Cortex of kidney (tissue), 1 donor: ENCODE measurements at places on chromosomes 11 and 22.

DNA sequence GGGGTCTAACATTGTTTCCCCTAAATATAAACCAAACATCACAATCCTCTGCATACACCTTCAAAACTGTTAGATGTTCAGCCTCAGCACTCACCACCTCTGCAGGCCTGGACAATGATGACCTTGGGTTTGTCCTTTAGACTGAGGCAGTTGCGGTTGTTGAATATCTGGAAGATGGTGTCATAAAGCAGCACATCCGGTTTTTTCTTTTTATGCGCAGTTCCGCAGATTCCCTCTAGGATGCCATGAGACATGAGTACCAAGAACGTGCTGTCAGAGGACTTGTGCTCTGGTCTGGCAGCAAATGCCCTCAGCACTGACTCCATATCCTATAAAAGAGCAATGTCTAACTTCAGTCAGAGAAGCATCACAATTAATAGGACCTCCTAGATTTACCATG lies 22.8 kb downstream of the CASP5 start:
- no peak for DNase-seq

DNA sequence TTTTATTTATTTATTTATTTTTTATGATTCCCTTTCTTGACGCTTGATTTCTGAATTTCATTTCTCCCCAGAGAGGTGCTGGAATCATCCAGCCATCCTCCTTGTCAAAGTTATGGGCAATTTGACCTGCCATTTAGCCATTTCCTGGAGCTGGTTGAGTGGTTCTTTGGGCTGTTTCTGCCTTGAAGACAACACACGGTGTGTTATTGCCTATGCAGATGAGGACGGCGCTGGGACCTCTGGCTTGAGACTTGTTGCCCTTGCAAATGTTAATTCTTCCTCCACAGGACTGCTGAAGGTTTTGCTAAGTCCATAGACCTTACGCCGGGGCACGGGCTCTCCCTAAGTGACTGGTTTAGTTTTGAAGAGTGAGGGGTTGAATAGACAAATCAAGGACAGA lies 147.9 kb upstream of the PLET1 start:
- no peak for DNase-seq

- no peak for DNase-seq
These were observed at the start of gene PLAAT3 for GRCh38 chr11:63614136-63614671. PLAAT3 (minus strand) TSS chr11:63614433; CDS start chr11:63614014, 419 bp downstream.

DNA sequence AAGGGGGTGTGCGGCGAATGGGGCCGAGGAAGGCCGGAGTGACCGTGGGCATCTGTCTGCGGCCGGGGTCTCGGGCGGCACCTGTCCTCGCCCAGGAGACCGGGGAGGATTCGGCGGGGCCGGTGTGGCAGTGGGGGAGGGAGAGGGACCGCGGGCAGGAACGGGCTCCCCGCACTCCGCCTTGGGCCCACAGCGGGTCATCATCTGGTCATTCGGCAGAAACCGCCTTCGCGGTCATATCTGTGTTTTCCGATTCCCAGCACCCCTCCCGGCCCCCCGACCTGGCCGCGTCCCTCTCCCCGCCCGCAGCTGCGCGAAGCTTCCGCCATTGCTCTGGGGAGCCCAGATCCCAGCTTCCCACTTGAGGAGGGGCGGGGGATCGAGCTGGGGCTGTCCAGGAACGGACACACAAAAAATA lies 824 bp upstream of the CBX6 start:
- DNase-seq = no peak

DNA sequence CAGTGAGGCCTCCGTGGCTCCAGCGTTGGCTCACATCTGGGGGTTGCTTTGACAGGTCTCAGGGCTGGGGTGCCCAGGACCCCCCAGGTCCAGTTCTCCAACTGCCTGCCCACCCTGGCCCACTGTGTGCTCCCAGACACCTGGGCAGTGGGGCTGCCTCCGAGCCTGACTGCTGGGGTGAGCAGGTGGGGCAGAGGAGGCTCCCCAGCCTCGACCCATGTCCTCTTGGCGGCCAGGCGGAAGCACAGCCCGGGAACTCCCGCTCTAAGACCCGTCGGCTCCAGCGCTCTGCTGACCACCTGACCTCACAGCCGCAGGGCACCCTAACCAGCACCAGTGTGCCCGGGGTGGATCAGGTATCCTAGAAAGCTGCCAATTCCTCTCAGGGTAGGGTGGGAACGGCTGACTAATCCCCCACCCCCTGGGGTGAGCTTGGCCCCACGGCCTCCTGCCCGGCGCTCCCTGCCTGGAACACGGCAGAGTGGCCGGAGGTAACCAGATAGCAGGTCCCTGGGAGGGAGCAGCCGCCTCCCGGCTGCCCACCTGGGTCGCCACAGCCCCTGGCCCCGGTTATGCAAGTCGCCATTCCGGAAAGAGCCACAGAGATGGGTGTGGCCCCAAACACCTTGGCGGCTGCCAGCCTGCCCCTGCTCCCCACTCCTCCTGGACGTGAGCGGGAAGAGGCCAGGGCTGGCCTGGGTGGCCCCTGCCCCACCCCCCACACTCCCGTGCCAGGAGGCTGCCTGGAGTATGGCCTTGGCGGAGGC lies 19.2 kb upstream of the MUC5B start:
- no peak for DNase-seq

GRCh38 chr11:48050304-48050703 lies 69.9 kb downstream of the PTPRJ start:
- no peak for DNase-seq

DNA sequence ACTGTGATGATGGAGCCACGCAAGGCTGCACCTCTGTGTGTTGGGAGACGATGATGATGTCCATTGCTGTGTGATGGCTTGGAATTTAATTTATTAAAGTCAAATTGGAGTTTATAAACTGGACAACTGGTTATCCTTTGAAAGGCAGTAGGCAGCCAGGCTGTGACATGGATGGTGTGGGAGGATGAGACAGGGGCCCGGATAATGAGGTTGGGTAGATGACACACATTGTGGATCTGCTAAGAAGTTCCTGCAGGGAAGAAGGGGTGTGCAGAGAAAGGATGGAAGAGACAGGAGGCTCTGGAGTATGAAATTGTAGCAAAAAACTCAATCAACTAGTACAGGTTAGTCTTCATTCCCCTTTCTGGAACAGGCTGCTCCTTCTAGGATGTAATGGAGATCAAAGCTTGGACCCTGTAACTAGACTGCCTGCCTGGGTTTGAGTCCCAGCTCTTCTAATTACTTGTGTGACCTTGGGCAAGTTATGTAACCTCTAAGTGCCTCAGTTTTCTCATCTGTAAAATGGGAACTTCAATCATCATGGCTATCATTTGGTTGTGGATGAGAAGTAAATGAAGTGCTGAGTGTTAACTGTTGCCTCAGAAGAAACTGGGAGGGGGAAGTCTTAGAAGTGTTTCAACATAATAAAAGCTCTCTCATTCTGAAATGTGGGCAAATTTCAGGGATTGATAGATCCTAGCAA lies 4.2 kb upstream of the HINFP start:
- DNase-seq = no peak

- no peak for DNase-seq
These were observed 25.8 kb upstream of the PPFIA1 start for GRCh38 chr11:70244698-70245097.

GRCh38 chr22:41302021-41302767 lies 869 bp downstream of the ZC3H7B start:
- no peak for DNase-seq

DNA sequence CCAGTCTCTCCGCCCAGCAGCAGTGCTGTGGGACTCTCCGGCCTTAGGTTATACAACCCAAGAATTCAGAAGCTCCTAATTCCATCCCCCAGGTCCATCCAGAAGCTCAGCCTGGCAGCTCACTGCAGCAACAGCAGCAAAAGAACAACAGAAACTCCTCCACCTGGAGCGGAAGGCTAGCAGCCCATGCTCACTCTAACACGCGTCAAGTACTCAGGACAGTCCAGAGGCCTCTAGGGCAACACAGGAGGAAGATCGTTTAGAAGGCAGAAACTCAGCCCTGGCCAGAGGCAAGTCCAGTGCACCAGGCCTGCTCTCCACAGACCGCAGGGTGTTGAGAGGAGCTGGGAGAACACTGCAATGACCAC lies 17.1 kb downstream of the PLA2G6 start:
- no peak for DNase-seq

GRCh38 chr11:130051082-130051481 lies 18.6 kb upstream of the APLP2 start:
- no peak for DNase-seq

DNA sequence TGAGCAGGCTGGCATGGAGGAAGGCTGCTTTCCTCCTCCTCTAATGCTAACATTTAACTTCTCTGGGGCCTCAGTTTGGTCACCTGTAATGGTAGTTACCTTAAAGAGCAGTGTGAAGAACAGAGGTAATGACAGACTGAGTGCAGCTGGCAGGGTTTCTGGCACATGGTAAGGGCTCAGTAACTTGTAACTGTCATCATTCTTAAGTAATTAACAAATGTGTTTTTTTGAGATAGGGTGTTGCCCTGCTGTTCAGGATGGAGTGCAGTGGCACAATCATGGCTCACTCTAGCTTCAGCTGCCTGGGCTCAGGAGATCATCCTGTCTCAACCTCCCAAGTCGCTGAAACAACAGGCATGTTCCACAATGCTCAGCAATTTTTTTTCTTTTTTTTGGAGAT lies 242.0 kb upstream of the SYN3 start:
- no peak for DNase-seq

GRCh38 chr11:94790661-94791180 lies 22.6 kb downstream of the AMOTL1 start:
- no peak for DNase-seq

- DNase-seq = no peak
These were observed 36.3 kb downstream of the HORMAD2 start for GRCh38 chr22:30116362-30117117.

GRCh38 chr22:24504540-24504939 lies 9.4 kb downstream of the UPB1 start:
- no peak for DNase-seq

DNA sequence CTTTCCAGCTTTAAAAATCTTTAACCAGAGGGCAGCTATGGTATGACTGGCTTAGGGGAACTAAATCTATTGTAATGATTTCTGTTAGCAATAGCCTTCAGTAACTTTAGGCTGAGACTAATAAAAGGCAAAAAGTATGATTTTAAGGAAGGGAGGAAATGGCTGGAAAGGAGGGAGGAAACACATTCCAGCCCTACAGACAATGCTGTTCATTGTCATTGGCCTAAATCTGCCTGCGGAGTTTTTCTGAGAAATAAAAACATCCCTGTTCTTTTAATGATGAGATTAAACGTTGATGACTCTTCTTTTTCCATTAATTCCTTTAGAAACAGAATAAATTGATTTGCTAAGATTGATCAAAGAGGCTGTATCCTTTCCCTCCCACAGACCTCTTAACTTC lies 99.6 kb upstream of the GRAMD1B start:
- DNase-seq = no peak

DNA sequence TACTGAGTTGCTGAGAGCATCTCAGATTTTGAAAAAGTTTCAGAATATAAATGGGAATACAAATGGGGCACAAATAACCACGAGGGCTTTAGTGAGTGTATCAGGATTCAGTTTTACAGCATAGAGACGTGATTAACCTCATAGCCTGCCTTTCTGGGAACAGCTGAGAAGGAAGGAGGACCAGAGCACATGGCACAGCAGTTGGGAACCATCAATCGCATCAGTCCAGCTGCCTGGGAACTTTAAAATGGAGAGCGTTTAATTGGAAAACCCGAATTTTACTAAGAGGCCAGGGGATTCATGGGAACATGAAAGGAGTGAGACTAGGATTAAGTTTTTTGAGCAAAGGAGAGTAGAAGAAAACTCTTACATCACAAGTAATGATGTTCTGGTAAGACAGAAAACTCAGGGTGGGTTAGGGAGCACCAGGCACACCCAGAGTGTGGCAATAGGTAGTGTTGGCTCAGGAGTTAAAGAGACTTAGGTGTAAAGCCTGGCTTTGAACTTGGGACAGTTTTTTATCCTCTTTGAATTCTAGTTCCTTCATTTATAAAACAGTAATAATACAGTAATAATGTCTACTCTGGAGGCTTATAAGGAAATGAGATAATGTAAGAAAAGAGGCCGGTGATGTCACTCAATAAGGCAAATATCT lies 40.2 kb downstream of the FZD4 start:
- DNase-seq = no peak

DNA sequence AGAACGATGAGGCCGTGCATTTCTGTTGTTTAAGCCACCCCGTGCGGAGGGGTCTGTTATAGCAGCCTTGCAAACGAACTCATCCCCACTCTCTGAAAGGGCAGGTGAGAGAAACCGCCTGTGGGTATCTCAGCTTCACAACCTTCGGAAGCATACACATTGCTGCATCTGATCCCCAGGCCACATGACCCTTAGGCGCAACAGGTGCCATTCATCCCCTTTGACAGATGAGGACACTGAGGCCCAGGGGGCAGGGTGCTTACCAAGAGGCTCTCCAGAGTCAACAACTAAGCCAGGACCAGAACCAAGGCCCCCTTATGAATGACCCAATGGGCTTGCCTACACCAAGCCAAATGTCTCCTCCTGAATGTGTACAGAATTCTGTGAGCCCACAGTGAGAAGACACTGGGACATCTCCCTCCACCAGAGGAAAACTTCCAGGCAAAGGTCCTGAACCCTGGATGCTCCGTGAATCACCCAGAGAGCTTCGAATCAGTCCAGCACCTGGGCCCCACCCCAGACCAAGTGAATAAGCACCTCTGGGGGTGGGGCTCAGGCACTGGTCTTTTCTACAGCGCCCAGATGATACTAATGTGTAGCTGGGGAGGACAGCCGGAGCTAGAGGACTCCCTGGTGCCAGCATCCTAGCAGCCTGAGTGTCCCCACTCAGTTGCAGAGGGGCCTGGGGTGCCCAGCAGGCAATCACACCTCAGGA lies 83.2 kb downstream of the BUD13 start:
- DNase-seq = no peak

- DNase-seq = no peak
These were observed 425.6 kb downstream of the SHANK2 start for GRCh38 chr11:70826541-70827335.

GRCh38 chr11:113222241-113222640 lies 92.1 kb upstream of the TTC12 start:
- DNase-seq = no peak

- no peak for DNase-seq
These were observed 206.5 kb upstream of the PGR start for GRCh38 chr11:101336155-101336554.

- DNase-seq = no peak
These were observed 2.5 kb downstream of the KCTD17 start for GRCh38 chr22:37054056-37054395.

DNA sequence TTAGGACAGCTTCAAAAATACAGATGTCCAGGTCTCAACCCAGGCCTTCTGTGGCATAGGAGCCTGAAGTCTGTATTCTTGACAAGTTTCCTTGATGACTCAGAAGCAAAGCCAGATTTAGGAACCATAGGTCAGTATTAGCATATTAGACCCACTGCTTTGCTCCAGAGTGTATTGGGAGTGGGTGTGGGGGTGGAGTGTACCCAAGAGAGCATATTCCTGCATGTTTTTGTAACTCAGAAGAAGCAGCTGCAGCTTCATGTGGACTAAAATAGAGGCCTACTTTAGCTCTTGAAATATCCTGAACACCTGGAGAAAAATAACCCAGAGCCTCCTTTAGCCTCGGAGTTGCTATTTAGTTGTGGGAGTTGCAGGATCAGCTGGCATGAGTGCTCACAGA lies 106.7 kb downstream of the CCDC81 start:
- DNase-seq = no peak

GRCh38 chr11:30876663-30877396 lies 290.7 kb upstream of the MPPED2 start:
- DNase-seq = no peak

GRCh38 chr22:27295040-27295439 lies 506.5 kb downstream of the MN1 start:
- no peak for DNase-seq

GRCh38 chr22:45784357-45785277 lies 113.0 kb downstream of the ATXN10 start:
- DNase-seq = no peak
